C1 segment of cervical spinal cord (tissue), 14 donors: ENCODE measurements at places on chromosomes 3 and 15.

DNA sequence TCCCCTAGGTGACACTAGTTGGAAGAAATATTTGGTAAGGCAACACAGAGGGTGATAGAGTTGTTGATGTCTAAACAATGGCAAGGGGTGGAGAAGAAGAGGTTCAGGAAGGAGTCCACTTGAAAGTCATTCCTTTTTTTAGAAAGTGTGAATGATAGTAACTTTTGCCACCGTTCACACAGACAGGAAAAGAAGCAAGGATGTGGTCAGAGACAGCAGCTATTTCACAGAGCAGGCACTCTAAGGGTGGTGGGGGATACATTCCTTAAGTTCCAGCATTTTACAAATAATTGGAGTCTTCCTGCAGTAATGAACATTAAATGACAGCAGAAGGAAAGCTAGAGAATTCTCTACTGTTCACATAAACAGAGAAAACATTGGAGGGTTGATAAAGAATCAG is 75.4 kb upstream of the ZNF385D start:
- no peak for DNase-seq

- no peak for DNase-seq
Measured at GRCh38 chr3:184242297-184242685, 6.5 kb downstream of the ALG3 start.

DNA sequence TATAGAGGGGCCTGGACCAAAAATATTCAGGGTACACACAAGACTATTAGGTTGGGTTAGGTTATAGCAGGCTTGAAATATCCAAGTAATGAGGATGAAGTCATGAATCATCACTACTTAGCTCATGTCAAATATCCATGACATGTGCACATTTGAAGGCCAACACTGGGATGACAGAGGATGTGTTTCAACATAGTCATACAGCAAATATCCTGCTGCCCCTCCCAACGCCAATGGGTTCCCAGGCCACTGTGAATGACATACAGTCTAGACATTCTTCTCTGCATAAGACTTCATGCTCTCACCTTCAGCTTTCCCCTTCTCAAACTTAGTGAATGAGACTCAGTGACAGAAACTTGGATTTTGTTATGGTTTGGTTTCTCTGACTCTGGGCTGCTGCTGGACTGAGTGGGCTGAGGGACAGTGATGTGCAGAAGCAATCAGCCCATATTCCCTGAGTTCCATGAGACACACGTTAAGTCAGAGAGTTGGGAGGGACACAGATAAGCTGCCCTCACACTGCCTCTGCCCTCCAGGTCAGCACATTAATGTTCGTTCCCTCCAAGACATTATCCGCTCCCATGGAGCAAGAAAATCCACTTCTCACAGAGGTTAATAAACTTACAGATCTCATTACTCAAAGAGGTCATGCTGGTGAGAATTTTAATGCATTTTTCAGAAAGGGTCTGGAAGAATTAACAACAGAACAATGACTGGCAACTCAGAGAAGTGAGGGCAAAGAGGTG is 15.4 kb downstream of the HOMER2 start:
- DNase-seq = no peak

GRCh38 chr3:189863031-189863430 is 231.8 kb downstream of the TP63 start:
- DNase-seq = no peak

- DNase-seq = no peak
Measured at GRCh38 chr3:30418443-30418842, 188.0 kb upstream of the TGFBR2 start.

DNA sequence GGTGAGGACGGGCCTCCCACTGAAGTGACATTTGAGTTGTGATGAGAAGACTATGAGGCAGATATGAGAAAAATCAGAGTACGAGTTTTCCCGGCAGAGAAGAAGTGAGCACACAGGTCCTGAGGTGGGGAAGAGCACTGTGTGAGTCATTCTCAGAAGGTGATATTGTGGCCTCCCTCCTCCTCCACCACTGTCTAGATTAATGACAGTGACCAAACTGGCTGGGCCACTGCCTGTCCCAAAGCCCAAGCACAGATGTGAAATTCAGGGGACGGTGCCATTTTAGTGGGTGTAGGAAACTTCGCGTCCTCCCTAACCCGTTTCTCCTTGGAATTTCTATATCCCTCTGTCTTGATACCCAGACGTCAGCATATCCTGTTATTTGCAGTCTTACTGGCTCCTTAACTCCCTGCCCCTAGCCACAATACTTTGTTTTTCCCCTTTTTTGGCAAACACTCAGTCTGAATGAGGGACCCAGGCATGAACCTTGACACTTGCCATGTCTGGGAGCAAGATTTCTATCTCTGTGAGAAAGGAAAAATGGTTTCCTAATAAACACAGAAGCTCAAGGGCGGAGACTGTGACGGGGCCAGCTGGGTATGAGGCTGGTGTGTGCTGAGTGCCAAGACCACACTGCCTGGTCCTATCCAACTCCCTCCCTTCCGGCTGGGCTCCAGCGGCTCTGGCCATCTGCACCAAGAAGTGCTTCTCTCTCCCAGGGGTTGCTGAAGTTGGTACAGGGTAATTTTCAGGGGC is 15.2 kb downstream of the PRICKLE2 start:
- peak; percentile 53 for DNase-seq

- no peak for DNase-seq
Measured at GRCh38 chr3:146589899-146590508, 15.1 kb downstream of the PLSCR5 start.

DNA sequence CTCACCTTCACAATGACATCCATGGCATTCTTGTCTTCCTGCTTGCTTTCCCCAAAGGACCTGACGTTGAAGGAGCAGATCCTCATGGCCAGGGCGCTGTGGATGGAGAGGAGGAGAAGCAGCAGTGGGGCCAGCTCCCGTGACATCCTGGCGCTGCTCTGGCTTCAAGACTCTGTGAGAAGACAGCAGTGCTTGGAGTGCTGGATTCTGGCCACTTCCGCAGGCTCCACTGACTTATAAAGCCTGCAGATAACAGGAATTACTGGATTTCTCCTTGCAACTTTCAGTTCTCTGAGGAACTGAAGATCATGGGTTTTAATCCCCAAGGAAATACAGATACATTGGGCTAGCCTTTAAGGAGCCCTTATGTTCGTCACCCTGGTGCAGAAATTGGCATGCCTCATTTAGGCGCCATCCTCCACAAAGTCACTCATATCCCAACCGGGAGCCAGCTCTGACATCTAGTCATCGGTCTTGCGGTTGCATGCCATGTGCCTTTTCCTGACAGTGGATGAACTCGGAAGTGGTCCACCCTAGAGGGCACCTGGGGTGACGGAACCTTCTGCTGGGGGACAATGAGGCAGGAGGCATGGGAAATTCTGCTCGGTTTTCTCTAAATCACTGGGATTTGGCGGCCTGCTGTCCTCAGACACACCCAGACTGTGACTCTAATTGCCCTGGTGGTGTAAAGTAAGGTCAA is at the start of gene DNASE1L3:
DNASE1L3 (minus strand) TSS at position 212 of the 700 bp plus-strand sequence; CDS start at position 146, 66 bp downstream.
- DNase-seq = no peak

- no peak for DNase-seq
Measured at GRCh38 chr3:43752905-43753304, 62.2 kb downstream of the ABHD5 start.

DNA sequence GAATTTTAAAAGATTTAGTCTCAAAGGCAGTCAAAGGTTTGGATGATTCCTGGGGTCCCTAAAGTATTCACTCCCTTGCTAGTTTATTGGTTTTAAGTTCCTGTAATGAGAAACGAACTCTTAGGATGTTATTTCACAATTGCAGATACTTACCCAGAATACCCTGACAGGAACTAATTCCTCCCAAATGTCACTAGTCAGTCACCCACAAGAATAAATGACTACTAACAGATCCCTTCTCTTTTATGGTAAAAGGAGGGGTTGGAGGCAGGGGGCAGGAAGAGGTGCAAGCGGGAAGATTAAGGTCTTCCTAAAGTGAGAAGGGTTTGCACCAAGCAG is 174.2 kb upstream of the SLC2A2 start:
- no peak for DNase-seq

- no peak for DNase-seq
Measured at GRCh38 chr15:93417631-93418030, 328.6 kb upstream of the RGMA start.

DNA sequence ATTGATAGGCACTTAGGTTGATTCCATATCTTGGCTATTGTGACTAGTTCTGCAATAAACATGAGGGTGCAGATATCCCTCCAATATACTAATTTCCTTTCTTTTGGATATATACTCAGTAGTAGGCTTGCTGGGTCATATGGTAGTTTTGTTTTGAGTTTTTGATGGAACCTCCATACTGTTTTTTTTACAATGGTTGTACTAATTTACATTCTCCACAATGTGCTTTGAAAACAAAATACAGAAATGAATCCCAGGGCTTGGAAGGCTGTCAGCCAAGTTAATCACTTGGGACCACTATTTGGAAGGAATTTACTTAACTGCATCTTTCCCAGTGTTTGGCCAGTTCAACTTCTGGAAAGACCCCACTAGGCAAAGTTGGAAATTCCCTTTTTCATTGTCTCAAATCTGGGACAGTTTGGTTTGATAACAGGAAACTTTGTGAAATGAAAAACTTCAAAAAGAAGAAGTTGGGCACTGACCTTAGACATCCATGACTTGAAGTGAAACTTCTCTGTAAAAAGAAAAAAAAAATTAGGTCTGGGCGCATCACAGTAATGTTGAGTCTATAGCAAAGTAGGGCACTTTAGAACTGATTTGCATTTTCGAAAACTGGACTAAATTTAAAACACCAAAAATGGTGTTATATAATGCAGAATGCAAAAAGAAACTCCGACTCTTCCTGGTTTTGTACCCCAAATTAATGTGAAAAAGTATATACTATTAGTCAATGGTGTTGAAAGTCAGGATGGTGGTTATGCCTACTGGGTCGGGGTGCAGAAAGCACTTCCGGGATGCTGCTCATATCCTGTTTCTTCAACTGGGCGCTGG is 6.0 kb downstream of the CTSH start:
- DNase-seq = no peak

DNA sequence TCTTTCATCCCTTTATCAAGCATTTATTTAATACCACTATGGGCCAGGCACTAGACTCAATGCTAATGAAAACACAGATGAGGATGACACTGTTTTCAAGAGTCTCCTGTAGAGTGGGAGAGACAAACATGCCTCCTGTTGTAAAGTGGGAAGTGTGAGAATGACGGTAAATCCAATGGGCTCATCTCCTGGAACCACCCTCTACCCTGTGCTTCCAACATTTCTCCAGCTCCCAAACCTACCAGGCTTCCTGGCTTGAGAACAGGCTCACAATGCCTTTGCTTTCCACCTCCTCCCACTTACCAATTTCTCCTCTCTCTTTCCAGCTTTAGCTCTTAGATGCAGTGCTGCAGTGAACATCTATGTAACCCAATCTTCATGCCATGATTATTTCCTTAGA is 54.1 kb upstream of the TBC1D23 start:
- no peak for DNase-seq

DNA sequence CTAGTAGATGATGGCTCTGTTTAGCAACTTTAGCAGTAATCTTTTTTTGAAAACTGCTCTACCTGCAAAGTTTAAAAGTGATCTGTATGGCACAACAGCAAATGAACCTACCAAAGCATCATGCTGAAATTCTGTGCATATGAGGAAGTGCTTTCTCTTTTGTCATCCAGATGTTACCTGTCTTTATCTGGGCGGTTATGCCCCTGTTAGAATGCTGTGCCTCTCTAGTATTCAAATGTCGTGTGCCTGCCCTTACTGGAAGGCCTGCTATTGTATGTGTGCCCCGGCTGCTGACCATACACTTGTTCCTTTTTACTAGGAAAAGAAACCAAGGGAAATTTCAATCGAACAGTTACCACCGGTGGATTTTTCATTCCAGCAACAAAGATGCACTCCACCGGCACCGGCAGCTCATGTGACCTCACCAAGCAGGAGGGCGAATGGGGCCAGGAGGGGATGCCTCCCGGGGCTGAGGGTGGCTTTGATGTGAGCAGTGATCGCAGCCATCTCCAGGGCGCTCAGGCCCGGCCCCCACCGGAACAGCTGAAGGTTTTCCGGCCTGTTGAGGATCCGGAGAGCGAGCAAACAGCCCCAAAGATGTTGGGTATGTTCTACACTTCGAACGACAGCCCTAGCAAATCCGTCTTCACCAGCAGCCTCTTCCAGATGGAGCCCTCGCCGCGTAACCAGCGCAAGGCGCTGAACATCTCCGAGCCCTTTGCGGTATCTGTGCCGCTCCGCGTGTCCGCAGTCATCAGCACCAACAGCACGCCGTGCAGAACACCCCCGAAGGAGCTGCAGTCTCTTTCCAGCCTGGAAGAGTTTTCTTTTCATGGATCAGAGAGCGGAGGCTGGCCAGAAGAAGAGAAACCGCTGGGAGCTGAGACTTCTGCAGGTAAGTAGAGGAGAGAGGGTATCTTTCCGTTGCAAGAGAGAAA is 61.6 kb downstream of the TMEM39A start:
- no peak for DNase-seq

DNA sequence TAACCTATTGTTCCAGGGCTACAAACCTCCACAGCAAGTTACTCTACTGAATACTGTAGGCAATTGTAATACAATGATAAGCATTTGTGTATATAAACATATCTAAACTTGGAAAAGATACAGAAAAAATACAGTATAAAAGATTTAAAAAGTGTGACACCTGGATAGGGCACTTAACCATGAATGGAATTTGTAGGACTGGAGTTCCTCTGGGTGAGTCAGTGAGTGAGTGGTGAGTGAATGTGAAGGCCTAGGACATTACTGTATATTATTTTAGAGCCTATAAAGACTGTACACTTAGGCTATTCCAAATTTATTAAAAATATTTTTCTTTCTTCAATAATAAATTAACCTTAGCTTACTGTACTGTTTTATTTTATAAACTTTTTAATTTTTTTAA is 38.4 kb upstream of the SLC25A36 start:
- DNase-seq = no peak

DNA sequence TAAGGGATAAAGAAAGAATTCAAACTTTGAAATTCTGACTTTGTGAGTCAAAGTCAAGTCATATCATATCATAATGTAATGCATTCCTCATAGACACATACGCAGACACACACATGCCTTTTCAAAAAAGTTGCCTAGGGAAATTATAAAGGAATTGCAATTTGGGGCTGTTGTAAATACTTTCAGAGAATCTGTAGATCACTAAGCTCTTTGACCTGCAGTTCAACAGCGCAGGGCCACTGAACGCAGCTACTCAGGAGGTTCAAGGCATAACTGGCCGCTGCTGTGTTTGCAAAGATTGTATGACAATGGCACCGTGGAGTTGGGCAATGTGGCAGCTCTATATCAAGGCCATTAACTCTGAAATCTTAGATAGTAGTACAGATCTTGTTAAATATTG is 188.4 kb upstream of the THRB start:
- DNase-seq = no peak

GRCh38 chr15:90871716-90872485 is 3.5 kb downstream of the FURIN start:
- DNase-seq = no peak

DNA sequence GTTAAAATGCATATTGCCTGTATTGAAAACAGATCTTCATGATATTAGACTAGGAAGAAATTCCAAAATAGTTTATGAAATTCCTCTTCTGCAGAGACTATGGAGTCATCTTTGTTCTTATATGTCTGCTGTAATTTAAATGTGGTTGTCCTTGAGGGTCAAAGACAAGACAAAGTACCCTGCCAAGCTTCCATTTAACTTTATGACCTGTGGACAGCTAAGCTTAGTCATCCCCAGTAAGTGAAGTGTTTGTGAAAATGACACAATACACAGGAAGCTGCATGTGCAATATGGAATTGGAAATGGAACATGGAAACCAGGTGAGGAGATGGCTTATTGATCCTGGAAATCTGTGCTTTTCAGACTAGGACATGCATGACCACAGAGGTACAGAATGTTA is 68.5 kb upstream of the GBE1 start:
- DNase-seq = no peak

GRCh38 chr15:69217381-69217780 is 56.9 kb downstream of the GLCE start:
- no peak for DNase-seq
